AG09319 (cell line): ENCODE measurements at places on chromosomes 12 and 14.

DNA sequence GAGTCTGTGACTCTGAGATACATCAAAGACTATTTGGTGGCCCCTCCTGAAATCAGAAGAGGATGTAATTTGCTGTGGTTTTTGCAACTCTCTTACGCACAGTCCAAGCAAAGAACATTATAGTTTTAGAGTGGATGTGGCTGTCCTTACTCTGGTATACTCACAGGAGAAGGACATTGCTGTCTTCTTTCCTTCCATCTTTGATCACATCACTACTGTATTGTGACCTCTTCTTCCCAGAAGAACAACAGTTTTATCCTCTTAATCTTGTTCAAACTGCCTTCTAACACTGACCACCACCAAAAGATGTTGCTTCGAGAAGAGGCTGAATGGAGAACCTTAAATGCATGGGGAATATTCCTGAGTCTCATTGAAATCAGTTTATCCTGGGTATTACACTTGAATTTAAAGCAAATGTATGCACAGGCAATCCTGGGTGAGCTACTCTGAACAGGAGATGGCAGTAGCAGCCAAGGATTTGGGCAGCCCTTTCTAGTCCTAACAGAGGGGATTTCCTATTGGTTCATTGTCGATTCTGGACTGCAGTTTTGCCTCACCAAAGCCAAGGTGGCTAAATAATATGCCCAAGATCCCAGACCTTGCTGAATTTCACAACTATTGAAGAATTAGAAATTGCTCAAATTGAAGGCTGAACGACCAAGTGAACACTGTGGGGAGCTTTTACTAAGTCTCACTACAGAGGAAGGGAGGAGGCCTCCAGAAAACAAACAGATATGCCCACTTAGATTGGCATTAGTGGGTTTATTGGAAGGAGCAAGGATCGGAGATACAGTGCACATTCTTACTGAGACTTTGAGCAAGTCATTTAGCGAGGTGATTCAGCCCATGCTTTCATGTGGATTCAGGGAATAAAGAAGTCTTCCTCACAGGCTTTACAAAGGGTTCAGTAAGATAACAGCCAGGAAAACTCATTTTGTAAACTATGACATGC, 282.8 kb downstream of the PAWR start:
- DNase-seq = peak; percentile 73

DNA sequence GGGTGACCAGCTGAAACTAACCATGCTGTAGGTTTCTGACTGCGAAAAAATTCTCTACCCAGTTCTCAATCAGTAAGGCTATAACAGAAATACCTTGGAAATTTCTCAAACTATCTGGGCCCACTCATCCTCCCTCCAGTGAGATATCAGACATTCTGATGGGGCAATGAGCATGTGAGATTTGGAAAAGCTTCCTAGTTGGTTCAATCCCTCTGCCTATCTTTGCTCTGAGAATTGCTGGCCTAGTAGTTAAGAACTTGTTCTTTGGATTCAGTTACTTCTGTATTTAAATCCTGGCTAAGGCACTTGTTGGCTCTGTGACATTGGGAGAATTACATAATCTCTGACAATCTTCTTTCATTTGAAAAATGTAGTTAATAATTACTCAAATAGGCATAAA, 119.4 kb downstream of the SLC15A5 start:
- DNase-seq = no peak

DNA sequence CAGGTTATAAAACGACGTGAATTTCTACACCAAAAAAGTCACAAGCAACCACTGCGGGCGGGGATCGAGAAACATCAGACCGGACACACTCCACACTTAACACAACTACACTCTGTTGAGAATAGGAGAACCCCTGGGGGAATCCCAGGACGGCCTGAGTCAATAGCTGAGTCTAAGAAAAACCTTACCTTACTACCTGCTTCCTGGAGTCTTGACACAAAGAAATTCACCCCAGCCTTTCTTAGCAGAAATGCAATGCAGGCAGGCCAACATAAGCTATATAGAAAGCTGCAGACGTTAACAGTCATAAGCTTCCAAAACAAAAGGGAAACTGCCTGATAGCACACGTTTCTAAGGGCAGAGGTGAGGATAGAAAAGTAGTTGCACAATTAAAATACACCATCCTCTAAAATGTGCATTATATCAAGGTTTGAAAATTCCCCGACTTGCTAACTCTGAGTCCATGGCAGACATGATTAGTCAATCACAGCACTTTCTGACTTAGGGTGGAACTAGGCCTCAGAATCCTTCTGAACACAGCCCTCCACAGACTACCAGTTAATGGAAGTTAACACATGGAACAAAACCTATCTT, 68.0 kb downstream of the CCDC88C start:
- no peak for DNase-seq

- DNase-seq = no peak
Observed at GRCh38 chr12:92624236-92624635, 78.6 kb upstream of the PLEKHG7 start.

GRCh38 chr12:25767606-25768005, 190.9 kb upstream of the RASSF8 start:
- DNase-seq = peak; percentile 34
